ENCODE measurements at places on chromosomes 7 and 10. TPM values are rescaled to one million over a fixed set of nuclear protein-coding genes. Genes with fewer than 3 reads are reported as not detected.

Gene APBB1IP
- polyA plus RNA-seq, result 4.3 TPM

Gene KIF11
- polyA plus RNA-seq, result 9.2 TPM

Gene HMX2
- polyA plus RNA-seq, result not detected

Gene CCL24
- not detected for polyA plus RNA-seq

Gene VSTM2A
- not detected for polyA plus RNA-seq

Gene PRKG1
- 11.6 TPM for polyA plus RNA-seq

Gene MMRN2
- polyA plus RNA-seq, result 2.7 TPM

Gene ATOH7
- polyA plus RNA-seq, result 0.05 TPM

Gene DHX32
- polyA plus RNA-seq, result 29.7 TPM

Gene IRF5
- polyA plus RNA-seq, result 0.36 TPM

Gene PLAU
- polyA plus RNA-seq, result 37.2 TPM
